ENCODE measurements at places on chromosomes 11 and 22. TPM values are rescaled to one million over a fixed set of nuclear protein-coding genes. Genes with fewer than 3 reads are reported as not detected.

DNA sequence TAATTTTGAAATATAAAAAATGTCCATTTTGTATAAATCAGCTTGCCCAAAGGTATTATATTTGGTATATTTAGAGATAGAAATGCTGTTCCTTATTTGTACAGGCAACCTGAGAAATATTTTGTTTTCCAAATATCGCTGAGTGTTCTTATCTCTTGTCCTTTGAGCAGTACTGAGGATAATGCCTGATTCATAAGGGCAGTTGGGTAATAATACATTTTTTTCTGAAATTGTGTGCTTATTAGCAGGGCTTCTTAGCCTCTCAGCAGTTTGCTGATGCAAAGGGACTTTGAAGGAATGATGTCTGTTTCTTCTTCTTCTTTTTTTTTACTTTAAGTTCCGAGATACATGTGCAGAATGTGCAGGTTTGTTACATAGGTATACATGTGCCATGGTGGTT is 69.1 kb downstream of the LDLRAD3 start:
- peak overlapping the region; percentile 46 for H3K27ac ChIP-seq
- H3K27me3 ChIP-seq = no peaks in the 10 kb centered on the region
- peaks cover 3% of the 10 kb centered on the region for H3K4me1 ChIP-seq
- H3K4me3 ChIP-seq = no peak overlapping the region
- H3K36me3 ChIP-seq = no peaks in the 10 kb centered on the region

The KCNC1 gene
- total RNA-seq = not detected

The OR4A16 gene
- not detected for total RNA-seq

The MRPL40 gene
- 25.3 TPM for total RNA-seq

The SMIM35 gene
- not detected for total RNA-seq

The LDLRAD3 gene
- total RNA-seq = 40.6 TPM

The MS4A4A gene
- total RNA-seq = 9.8 TPM

DNA sequence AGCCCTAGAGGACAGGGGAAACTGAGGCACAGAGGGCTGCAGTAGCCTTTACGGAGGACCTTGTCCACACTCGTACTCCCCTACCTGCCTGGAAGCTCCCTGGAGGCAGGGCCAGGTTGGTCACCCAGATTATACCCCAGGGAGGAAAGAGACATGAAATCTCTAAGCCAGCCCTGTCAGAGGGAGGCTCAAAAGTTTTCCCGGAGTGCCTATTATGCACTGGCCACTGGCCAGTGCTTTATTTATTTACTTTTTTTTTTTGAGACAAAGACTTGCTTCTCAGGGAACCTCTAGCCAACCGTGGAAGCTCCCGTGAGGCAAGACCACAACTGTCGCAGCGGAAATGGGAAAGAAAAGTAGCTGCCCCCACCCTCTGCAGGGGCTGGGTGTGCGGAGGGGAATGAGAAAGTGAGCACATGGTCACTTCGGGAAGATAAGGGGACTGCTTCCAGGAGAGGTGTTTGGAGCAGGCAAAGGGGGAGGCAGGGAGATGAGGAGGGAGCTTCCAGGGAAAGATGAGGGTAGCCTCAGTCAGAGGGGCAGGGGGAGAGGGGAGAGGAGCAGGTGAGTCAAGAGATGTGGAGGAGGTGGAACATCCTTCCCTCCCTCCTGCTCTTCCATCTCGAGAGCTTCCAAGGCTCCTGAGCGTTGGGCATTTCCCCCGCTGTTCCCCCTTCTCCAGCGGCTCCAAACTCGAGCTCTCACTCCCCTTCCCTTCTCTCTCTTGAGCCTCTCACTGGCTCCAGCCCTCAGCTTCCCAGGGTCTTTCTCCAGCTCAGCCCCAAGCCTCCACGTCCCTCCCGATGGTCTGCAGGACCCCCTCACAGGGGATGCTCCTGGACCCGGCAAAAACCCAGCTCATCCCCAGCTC is 4.3 kb downstream of the IL2RB start:
- H3K27me3 ChIP-seq = no peaks in the 10 kb centered on the region
- no peak overlapping the region for H3K27ac ChIP-seq
- H3K4me3 ChIP-seq = no peak overlapping the region

GRCh38 chr11:67996622-67997474 is 7.0 kb downstream of the UNC93B1 start:
- no peaks in the 10 kb centered on the region for H3K36me3 ChIP-seq
- H3K27ac ChIP-seq = no peak overlapping the region
- no peaks in the 10 kb centered on the region for H3K27me3 ChIP-seq
- H3K4me1 ChIP-seq = no peaks in the 10 kb centered on the region
- no peak overlapping the region for H3K4me3 ChIP-seq

GRCh38 chr22:33090836-33091235 is 32.7 kb upstream of the SYN3 start:
- no peaks in the 10 kb centered on the region for H3K4me1 ChIP-seq
- DNase-seq = no peak
- H3K27me3 ChIP-seq = no peaks in the 10 kb centered on the region
- H3K4me3 ChIP-seq = no peak overlapping the region
- H3K36me3 ChIP-seq = no peaks in the 10 kb centered on the region

DNA sequence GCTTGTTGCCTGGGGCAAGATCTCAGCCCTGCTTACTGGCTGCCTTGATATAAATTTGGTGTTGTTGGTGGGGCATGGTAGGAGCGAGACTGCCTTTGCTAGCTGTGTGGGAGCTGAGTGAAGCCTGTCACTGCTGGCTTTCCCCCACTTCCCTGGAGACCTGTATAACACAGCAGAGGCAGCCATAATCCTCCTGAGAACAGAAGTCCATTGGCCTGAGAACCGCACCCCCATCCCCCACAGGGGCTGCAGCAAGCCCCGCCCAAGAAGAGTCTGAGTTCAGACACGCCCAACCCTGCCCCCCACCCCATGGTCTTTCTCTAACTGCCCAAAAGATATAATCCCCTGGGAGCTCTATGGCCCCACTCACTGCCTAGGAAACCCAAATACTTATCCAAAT is 39.2 kb upstream of the ARHGAP42 start:
- H3K36me3 ChIP-seq = no peaks in the 10 kb centered on the region
- no peak for DNase-seq
- no peak overlapping the region for H3K27ac ChIP-seq
- H3K27me3 ChIP-seq = no peaks in the 10 kb centered on the region

- H3K4me1 ChIP-seq = no peaks in the 10 kb centered on the region
- H3K36me3 ChIP-seq = no peaks in the 10 kb centered on the region
- DNase-seq = no peak
- H3K4me3 ChIP-seq = no peak overlapping the region
- H3K27ac ChIP-seq = no peak overlapping the region
- H3K27me3 ChIP-seq = no peaks in the 10 kb centered on the region
Measured at GRCh38 chr11:116457336-116458007, 315.3 kb downstream of the BUD13 start.

DNA sequence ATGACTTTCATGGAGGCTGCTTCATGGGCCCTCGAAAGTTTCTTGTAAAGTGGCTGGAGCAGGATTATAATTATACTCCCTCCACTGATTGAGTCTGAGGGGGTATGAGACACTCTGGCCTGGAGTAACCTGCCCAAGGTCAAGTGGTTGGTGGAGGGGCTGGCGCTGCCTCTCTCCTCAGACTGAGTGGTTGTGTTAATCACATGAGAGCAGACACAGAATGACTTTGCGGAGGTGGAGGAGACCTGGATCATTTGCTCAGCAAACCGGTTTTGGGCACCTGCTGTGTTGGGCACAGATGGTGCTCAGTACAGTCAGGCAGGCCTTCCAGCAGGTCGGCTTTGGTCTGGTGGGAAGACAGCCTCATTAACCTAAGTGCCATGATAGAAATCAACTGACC is 11.8 kb downstream of the BCR start:
- no peaks in the 10 kb centered on the region for H3K4me1 ChIP-seq
- H3K4me3 ChIP-seq = no peak overlapping the region
- H3K36me3 ChIP-seq = no peaks in the 10 kb centered on the region
- no peaks in the 10 kb centered on the region for H3K27me3 ChIP-seq
- no peak overlapping the region for H3K27ac ChIP-seq

DNA sequence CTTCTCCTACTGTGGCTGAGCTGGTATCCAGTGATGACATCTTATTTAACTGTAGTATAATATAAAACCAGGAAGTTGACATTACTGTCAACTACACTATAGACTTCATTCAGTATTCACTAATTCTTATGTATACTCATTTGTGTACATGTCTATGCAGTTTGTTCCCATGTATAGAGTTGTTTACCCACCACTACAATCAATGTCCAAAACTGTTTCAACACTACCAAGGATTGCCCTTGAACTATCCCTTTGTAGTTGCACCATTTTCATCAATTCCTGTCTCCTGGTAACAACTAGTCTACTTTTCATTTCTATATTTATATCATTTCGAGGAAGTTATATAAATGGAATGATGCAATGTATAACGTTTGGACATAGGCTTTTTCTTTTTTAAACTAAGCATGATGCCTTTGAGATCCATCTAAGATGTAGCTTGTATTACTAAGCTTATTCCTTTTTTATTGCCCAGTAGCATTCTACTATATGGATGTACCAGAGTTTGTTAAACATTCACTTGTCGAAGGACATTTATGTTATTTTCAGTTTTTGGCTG is 39.2 kb downstream of the TMEM135 start:
- H3K27ac ChIP-seq = no peak overlapping the region
- no peak overlapping the region for H3K4me3 ChIP-seq
- H3K36me3 ChIP-seq = no peaks in the 10 kb centered on the region
- H3K4me1 ChIP-seq = no peaks in the 10 kb centered on the region

DNA sequence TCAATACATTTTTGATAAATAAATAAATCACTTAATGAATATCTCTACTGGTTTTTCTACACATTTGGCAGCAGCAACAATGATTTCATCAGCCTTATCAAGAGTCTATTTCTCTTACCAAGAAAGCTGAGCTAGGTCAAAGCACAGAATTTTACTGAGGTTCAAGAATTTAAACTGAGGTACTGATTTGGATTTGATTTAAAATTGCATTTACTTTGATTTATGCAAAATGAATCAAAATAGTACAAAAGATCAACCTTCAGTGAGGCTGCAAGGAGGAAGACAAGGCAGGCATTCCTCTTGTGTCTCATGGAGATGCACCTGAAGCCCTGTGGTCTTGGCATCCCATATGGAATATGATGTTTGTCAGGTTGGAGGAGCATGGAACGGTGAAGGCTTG is 15.5 kb upstream of the EP300 start:
- DNase-seq = no peak
- H3K4me1 ChIP-seq = no peaks in the 10 kb centered on the region
- no peaks in the 10 kb centered on the region for H3K27me3 ChIP-seq
- no peaks in the 10 kb centered on the region for H3K36me3 ChIP-seq
- H3K4me3 ChIP-seq = no peak overlapping the region
